ENCODE measurements at places on chromosomes 12 and 14. TPM values are rescaled to one million over a fixed set of nuclear protein-coding genes. Genes with fewer than 3 reads are reported as not detected.

DNA sequence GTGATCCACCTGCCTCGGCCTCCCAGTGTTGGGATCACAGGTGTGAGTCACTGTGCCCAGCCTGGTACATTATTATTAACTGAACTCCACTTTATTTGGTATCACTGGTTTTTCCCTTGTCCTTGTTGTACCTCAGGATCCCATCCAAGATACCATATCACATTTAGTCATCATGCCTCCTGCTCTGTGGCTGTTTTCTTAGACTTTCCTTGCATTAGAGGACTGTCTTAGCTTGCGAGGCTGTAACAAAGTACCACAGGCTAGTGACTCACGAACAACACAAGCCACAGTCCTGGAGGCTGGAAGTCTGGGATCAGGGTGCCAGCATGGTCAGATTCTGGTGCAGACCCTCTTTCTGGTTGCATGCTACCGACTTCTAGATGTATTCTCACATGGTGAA, 12.2 kb downstream of the KLC1 start:
- DNase-seq, result no peak

DNA sequence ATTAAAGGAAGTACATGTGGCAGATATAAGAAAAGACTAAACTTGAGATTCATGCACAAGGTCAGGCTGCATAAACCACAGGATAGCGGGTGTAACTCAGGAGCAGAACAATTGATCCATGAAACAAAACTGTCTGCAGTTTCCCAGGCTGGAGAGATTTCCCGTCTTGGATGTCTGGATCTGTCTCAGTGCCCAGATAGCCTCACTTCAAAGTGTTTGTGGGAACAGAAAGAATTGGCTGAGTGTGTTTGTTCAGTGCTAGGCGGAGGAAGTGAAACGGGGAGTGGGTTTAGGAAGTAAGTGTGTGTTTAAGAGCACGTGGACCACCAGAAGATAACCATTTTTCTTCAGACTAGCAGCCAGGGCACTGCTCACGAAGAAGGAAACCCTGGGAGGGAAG, 1.4 kb upstream of the RNASE10 start:
- no peak for DNase-seq

GRCh38 chr12:12024911-12025682, 45.6 kb upstream of the BCL2L14 start:
- peak; percentile 74 for DNase-seq

DNA sequence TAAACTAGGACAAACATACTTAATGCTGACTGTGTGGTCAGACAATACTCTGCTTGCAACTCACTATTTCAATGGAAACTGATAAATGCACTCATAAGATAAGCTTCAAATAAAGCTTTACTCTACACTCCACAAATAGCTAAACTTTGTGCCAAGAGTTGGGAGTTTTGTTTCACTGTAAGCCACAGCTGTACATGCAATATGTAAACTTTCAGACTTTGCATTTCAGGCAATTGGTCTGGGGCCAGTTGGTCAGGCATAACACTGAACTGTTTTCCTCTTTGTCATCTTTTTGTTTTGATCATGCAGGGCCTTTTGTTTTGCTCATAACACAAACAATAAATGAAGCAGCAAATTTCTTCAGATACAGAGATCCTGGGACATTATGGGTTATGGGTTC, 426.2 kb downstream of the IPO8 start:
- DNase-seq, result no peak

GRCh38 chr12:94545935-94546771, 86.5 kb upstream of the CEP83 start:
- no peak for DNase-seq

DNA sequence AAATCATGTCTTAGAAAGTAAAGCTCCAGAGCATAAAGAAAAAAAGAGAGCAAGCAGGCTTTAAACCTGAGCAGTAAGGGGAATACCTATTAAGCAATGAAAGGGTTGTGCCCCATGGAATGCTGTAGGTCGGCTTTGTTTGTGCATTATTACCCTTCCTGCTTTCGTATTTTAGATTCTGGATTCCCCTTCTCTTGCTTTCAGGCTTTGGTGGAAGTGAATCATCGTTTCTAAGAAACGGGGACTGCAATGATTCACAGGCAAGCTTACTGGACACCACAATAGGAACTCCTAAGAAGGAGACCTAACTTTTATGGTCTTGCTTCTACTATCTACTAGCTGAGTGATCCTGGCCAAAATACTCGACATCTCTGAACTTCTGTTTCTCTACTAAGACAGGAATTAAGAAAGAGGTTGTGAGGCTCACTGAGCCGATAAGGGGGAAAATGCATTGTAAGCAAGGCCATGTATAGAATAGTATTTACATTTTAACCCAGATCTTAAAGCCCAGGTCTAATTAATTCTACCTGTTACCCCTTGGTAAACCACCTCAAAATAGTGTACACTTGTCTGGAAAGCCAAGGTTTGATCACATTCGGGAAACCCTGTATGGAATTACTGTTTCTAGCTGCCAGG, 1.2 kb upstream of the BMAL2 start:
- no peak for DNase-seq

DNA sequence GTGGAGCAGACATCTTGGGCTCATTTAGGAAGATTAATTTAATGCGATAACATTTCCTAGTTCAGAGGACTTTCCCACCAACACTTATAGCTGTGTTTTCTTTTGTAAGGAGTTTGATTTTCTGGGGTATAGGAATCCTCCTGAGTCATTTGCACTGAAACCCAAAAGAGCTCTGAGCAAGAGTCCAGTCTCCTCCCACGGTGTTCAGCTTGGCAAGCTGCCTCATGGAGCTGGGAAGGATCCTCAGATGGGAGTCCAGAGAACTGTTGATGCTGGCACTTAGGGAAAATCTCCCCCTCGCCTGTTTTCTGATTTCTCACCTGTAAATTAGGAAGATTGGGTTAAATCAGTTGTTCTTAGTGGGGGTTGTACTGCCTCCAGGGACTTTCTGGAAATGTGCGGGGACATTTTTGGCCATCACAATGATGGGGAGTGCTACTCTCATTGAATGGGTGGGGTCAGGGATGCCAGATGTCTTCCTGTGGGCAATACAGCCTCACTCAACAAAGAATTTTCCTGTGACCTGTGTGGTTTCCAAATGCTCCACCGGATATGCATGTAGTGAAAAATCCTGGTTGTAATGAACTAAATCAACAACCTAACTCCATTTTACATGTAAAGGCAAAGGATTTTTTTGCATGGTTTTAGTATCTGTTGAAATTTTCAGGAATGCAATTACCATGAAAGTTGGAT, 150.6 kb downstream of the ADCK1 start:
- no peak for DNase-seq

DNA sequence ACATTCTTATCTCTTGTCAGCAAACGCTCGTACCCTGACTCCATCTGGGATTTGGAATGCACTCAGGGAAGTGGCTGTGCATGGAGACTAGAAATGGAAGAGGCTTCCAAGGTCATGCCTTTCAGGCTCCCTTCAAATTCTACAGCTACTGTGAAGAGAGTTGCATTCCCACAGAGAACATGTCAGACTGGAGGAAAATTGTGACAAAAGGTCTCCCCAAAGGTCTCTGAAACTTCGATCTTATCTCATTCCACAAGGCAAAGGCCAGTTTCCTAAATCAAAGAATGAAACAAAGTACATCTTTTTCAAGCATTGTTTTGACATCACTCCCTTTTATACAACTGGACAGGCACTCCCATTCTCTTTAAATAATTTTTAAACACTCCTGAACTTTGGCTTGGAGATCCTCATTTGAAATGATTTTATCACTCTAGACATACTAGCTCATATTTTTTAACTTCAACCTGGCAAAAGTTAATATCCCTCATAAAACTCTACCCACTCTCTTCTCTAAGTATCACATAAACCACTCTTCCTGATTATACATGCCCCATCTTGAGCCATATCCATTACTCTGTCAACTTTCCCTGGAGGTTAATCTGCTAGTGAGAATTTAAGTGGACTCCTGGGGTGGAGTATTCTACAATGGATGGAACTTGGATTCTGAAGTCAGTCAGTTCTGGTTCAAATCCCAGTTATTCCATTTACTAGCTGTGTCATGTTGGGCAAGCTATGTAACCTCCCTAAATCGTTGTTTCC, 218.1 kb upstream of the HMGA2 start:
- DNase-seq, result no peak

The GPR65 gene
- 0.32 TPM for total RNA-seq

The VDR gene
- 0.42 TPM for total RNA-seq

The ZNF891 gene
- 2.7 TPM for total RNA-seq

Data from esophagus muscularis mucosa (tissue), 4 donors.